ENCODE measurements at places on chromosomes 3 and 15.
A peak's percentile ranks its signal among the peaks of the same experiment; 100 is the strongest.

DNA sequence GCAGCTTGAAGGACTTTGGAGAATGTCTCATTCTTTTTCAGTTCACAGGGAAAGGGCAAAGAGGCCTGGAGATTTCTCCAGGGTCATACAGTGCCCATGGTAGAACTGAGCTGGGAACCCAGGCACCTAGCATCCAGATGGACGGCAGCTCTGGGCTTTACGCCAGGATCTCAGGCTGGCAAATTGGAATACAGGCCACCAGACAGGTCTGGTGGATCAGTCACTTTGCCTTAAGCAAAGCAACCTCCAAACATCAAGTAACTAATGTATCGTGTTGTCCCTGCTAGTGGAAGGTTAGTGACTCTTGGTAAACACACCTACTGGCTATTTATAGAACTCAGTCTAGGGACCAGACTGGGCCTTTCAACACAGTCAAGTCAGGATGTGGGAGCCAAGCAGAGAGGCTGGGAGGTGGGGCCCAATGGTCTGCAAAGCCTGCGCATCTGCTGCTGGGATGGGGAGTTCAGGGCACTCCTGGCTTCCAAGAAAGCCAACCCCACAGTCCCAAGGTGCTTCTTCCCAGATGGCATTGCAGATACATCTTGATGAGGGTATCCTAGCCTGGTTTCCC is 30.2 kb downstream of the RPLP1 start:
- DNase-seq, result no peak

- DNase-seq, result no peak
These were observed 50.7 kb upstream of the TPRG1 start for GRCh38 chr3:189121092-189121491.

GRCh38 chr3:196202516-196202970 is 8.7 kb downstream of the ZDHHC19 start:
- DNase-seq, result peak; percentile 87

- DNase-seq, result no peak
These were observed 34.6 kb downstream of the MCTP2 start for GRCh38 chr15:94265982-94266381.

- DNase-seq, result no peak
These were observed 347.0 kb upstream of the ZNF385D start for GRCh38 chr3:22098021-22098420.

DNA sequence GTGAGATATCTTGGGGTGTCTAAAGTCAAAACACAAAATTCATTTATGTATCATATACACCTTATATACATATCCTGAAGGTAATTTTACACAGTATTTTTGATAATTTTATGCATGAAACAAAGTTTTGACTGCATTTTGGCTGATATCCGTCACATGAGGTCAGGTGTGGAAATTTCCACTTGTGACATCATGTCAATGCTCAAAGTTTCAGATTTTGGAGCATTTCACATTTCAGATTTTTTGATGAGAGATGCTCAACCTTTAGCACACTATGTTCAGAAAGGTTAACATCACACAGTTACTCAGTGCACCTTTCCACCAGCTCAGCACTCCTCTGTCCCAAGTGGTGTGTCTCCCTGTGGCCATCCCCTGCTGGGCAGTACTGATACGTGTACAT is 37.7 kb upstream of the CPB1 start:
- no peak for DNase-seq

- DNase-seq, result no peak
These were observed 21.4 kb downstream of the ABI3BP start for GRCh38 chr3:100971798-100972197.

GRCh38 chr15:67809441-67809840 is 15.9 kb upstream of the SKOR1 start:
- no peak for DNase-seq
